ENCODE measurements at places on chromosomes 3 and 15. TPM values are rescaled to one million over a fixed set of nuclear protein-coding genes. Genes with fewer than 3 reads are reported as not detected.

LRTM1 gene
- polyA plus RNA-seq, result not detected

CCR5 gene
- 16.6 TPM for polyA plus RNA-seq

CYP1A2 gene
- polyA plus RNA-seq, result 0.05 TPM

PLA2G4D gene
- 0.12 TPM for polyA plus RNA-seq

GOLGA8G gene
- not detected for polyA plus RNA-seq

GRCh38 chr3:46943237-46944187, 33.0 kb downstream of the CCDC12 start:
- DNase-seq, result no peak

GRCh38 chr3:71346061-71346460, 237.5 kb downstream of the FOXP1 start:
- DNase-seq, result peak; percentile 34

DNA sequence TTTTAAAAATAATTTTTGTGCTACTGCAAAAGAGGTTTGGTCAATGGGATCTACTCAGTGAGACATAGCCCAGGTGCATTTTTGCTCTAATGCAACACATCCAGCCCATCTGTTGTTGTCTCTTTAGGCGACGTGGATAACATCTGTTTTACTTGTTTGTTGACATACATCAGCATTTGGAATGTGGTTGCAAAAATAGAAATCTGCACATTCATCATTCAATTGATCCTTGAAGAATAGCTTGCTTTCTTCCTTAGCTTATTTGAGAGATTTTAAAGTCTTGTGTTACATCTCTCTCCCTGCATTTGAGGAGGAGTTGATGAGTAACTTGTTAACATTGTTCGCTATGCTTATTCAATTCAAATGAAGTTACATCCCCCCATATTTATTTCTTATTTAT, 1202.3 kb downstream of the NSUN3 start:
- DNase-seq, result no peak

- no peak for DNase-seq
Observed at GRCh38 chr15:98826658-98827057, 178.3 kb downstream of the IGF1R start.

GRCh38 chr15:25486051-25486450, 47.2 kb upstream of the UBE3A start:
- DNase-seq, result no peak

- DNase-seq, result no peak
Observed at GRCh38 chr3:189457201-189457607, 174.0 kb upstream of the TP63 start.
